Fibroblast of skin of back (primary cell): ENCODE measurements at places on chromosomes 2 and 18.

GRCh38 chr18:25247725-25248124 lies 104.2 kb downstream of the ZNF521 start:
- peak; percentile 92 for DNase-seq

- DNase-seq, result no peak
Observed at GRCh38 chr2:162968306-162968705, 129.7 kb upstream of the KCNH7 start.

DNA sequence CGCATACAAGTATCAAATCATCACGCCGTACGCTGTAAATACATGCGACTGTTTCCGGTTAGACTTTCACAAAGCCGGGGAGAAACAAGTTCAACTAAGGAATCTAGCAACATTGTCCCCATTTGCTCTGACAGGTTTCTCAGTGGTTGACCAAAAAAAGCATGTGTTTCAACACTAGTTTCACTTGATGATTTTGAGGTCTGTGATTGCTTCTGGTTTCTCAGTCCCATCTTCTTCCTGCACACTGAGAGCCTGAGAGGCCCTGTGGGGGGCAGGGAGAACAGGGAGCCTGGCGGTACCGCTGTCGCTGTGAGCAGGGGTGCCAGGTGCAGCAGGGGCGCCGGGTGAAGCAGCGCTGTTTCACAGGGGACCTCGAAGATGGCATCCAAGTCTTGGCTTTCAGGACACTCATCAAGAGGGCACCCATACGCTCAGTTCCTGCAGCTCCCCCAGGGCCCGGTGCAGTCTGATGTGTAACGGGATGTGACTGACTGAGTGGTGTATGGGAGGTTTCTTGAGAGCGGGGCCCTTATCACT lies 270.9 kb downstream of the TWIST2 start:
- DNase-seq, result no peak

DNA sequence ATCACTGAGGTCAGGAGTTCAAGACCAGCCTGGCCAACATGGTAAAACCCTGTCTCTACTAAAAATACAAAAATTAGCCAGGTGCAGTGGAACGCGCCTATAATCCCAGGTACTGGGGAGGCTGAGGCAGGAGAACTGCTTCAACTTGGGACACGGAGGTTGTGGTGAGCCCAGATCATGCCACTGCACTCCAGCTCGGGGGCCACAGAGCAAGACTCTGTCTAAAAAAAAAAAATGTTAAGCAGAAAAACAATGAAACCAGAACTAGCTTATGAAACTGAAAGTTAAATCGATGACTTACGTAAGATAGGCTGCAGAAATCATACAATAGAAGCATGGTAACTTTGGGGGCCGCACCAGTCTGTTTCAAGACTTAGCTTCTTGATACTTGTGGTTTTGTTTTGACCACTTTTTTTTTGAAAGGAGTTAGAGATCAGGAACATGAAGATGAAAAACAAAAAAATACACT lies 6.2 kb upstream of the GPR155 start:
- DNase-seq, result no peak

- DNase-seq, result no peak
Observed at GRCh38 chr2:18399601-18400000, 160.9 kb downstream of the RDH14 start.

DNA sequence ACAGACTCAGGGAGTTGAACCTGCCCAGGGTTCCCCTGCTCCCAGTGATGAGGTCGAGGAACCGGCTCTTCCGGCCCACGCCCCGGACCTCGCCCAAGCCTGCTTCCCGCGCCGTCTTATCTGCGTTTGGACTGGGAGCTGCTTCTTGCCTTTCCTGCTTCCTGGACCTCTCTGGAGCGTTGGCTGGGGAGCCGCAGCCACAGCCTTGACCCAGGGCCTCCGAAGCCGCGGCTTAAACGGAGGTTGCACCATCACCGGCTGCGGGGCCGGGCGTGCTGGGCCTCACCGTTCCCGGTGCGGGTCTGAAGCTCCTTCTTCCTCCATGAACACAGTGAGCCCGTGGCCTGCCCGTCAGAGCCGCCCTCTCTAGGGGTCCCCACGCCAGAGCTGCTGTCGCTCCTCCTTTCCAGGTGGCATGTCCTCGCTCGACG lies 13.3 kb downstream of the NTSR2 start:
- DNase-seq, result no peak

DNA sequence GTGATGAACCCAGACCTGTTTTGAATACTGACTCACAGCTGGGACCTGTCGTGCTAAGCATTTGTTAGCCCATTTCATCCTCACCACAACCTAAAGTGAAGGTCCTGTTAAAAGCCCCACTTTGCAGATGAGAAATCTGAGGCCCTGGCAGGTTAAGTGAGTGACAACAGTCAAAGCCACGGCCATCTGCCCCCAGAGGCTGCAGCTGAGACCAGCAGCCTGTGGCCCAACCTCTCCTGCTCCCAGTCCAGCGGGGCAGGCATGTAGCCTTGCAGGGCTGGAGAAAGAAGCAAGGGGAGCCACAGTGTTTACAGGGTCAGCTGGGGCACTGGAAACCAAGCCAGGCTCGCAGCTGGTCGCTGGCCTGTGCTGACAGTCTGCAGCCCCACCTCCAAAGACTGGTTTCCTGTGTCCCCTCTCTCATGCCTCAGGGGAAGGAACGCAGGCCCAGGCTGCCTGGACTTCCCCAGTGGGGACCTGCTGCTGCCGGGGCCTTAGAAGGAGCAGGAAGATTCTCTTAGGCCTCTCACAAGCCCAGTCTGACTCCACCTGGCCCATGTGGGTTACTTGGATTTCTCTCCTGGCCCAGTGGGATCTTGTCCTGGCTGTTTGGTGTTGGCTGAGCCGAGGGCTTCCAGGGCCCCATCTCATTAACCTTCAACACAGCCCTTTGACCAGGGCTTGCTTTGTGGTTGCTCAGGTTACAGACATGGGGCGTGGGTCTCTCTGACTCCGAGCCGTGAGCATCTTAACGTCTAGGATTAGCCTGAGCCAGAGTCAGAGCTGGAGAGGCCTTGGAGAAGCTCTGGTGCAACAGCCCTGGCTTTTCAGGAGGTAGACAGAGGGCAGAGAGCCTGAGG lies 1.7 kb downstream of the INPP5D start:
- DNase-seq, result no peak

- no peak for DNase-seq
Observed at GRCh38 chr18:7728297-7728696, 161.2 kb downstream of the PTPRM start.

DNA sequence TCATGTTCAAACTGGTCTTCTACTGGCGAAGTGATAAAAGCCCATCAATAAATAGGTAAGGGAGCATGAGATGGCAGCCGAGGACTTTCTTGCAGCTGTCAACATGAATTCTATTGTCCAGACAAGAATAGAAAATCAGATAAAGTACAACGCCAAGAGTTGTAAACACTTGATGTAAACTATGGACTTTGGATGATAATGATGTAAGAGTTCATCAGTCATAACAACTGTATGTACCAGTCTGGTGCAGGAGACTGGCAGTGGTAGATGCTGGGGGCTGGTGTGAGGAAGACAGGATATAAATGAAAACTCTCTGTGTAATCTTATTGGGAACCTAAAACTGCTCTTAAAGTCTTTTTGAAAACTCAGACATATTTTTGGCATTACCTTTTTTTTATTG lies 155.9 kb upstream of the RASGRP3 start:
- DNase-seq, result no peak

DNA sequence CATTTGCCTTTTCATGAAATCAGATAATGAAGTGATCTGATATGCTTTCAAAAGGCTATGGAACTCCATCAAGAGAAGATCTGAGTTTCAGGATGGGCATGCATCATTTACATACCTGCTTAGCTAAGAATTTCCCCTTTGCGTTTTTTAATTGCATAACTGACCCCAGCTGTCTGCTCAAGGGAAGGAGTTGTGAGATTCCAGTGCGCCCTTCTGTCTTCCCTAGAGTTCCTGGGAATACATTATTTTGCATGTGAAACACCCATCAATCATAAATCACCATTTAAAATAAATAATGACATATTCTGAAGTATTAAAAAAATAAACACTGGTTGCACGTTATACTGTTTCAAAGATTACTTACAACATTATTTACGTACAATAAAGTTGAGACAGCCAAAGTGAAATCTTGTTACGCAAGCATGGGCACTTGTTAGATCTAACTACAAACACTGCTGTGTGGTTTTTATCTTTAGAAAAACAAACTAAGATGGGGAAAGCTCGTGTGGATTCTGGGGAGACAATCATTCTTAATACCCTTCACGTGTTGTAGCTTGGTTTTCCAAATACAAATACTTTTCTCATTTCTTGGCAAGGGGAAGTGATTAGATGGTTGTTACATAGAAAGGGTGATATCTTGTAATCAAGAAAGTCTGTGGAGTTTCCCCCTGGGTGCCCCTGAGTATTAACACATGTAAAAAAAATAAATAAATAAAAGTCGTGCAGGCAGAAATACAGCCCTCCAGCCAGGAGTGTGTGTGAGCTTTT lies 125.7 kb upstream of the LMAN1 start:
- no peak for DNase-seq

- DNase-seq, result no peak
Observed at GRCh38 chr18:32582455-32582854, 111.8 kb upstream of the GAREM1 start.

DNA sequence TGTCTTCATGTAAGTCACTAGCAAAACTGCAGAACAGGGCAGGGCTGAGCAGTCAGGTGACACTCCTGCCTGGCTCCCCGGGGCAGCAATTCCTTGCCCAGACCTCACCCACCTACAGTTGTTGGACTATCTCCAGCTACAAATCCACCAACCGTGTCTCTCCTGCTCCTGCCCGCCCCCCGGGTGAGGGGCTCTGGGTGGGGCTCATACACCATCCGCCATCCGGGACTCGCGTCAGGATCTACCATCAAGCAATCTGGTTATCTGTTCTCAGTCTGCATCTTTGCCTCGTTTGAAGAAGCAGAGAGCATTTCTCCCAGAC lies 13.5 kb upstream of the GLI2 start:
- DNase-seq, result no peak

GRCh38 chr2:49490710-49491109 lies 336.4 kb upstream of the FSHR start:
- peak; percentile 5 for DNase-seq

DNA sequence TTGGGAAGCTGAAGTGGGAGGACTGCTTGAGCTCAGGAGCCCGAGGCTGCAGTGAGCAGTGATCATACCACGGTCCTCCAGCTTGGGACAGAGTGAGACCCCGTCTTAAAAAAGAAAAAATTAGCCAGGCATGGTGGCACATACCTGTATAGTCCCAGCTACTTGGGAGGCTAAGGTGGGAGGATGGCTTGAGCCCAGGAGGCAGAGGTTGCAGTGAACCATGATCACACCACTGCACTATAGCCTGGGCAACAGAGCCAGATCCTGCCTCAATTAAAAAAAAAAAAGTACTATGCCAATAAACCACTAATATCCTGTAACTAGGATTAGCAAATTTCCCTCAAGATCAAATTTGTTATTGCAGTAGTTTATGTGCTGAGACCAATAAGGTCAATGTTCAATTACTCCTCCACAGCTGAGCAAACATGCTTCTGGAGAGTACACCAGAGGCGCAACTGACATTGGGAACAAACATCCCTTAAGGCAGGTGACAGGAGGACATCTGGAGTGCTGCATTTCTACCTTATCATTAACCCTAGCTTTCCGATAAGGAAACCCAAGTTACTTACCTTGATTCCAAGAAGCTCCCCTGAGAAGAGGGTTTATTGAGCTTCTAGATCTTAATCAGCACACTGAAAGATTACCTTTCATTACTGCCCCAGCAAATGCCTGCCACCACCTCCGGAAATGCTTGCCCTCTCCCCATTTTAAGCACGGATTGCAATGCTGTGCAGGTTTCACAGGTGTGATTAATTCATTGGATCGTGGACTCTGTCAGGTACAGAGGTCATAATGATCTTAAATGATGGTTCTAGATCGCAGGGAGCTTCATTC lies 26.2 kb downstream of the MGAT4A start:
- no peak for DNase-seq

DNA sequence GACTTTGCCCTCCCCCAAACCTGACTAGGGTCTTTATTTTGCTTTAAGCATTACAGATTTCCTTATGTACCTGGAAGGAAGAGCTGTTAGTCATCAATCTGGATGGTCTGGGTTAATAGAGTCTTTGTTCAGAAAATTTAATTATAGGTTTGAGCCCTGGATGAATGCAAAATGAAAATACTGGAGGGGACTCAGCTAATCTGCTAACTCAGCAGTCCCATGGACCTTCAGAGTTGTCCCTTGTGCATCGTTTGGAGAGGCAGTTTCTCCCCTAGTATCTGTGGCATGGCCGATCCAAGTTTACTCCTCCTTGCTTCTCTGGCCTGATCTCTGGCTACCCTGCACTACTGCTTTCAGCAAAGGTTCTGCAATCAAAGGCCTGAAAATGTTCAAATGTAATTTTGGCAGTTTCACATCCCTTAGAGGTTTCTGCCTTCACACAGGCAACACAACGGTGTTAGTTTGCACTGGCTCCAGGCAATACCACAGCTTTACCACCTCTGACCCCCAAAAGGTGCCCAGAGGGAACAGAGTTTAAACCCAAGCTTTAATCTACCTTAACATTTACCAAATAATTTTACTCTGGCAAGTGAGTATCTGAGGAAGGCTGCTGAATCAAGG lies 134.3 kb downstream of the THADA start:
- DNase-seq, result no peak

- DNase-seq, result no peak
Observed at GRCh38 chr18:56161566-56162260, 476.7 kb downstream of the TXNL1 start.

GRCh38 chr18:54805571-54806334 lies 22.5 kb upstream of the RAB27B start:
- peak; percentile 92 for DNase-seq

- no peak for DNase-seq
Observed at GRCh38 chr18:63606526-63606925, 19.4 kb downstream of the SERPINB13 start.

- DNase-seq, result no peak
Observed at GRCh38 chr2:98896944-98897343, 39.1 kb downstream of the CRACDL start.

DNA sequence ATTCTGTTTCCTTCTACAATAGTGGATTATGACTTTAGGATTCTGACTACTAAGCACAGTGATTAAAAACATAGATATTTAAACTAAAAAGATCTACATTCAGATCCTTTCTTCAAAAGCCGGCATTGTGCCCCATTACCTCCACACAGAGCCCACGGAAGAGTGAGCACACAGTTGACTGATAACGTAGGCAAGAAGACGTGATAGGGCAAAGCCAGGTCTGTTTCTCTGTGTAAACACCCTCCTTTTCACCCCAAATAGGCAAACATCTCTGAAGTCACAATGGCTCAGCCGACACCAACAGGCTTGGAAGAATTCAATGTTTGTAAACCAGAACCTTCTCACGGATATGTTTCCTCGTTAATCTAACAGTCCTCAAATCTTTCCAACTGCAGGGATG lies 302.9 kb downstream of the CMPK2 start:
- DNase-seq, result no peak

DNA sequence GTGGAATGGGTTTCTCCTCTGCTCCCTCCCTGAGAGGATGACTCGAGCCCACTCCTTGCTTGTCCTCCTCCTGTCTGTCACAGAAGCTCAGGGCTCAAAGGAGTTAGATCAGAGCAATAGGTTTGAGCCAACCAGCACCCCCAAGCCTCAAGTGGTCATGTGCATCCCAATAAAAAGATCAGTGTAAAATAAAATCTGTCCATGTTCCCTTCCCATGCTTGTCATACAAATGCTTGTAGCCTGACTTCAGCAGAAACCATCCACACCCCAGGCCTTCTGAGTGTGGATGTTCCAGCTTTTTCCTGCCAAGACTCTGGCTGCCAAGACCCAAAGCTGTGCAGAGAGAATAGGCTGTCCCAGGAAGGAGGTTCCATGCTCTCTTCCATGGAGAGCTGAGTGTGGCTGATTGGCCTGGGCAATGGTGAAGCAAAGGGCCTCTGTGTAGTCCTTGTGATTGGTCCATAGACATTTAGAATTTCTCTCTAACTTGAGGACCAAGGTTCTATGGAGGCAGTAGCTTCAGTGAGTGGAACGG lies 67.4 kb downstream of the GYPC start:
- DNase-seq, result no peak
